ENCODE measurements at places on chromosomes 3 and 15.
A peak's percentile ranks its signal among the peaks of the same experiment; 100 is the strongest.

DNA sequence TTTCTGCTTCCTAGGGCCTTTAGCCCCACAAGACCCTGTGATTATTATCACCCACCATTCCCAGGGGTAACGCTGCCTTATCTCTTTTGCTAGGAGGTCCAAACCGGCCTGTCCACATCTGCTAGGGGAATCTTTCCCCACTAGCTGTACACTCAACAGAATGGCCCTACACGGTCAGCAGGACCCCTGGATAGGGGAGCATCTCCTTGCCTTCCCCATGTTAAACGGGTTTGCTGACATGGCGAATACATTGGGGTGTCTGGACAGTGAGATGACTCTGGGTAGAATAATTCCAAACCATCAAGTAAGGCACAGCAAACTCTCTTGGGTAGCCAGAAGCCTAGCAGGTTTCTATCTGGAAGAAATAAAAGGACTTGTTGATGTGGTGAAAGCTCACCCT, 702 bp downstream of the TRAIP start:
- no peak for DNase-seq

DNA sequence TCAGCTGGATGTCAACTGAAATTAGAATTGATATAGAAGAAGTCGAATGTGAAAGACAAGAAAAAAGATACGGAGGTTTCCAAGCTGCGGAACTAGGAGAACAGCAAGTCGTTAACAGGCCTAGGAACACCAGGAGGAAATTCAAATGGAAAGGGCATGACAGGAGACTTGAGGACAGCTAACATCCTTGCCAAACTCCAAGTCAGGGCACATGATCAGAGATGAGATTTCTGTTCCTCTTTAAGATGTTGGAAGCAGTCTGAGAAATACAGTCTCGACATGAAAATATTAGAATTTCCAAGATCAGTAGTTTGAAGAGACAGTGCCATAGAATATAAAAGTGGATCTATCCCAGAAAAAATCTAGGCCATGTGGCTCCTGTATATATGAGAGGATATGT, 5.0 kb downstream of the MYO5A start:
- DNase-seq = no peak

- no peak for DNase-seq
These were observed 40.5 kb downstream of the DPPA2 start for GRCh38 chr3:109275702-109276293.

- no peak for DNase-seq
These were observed 17.8 kb downstream of the MYL3 start for GRCh38 chr3:46845397-46845859.

DNA sequence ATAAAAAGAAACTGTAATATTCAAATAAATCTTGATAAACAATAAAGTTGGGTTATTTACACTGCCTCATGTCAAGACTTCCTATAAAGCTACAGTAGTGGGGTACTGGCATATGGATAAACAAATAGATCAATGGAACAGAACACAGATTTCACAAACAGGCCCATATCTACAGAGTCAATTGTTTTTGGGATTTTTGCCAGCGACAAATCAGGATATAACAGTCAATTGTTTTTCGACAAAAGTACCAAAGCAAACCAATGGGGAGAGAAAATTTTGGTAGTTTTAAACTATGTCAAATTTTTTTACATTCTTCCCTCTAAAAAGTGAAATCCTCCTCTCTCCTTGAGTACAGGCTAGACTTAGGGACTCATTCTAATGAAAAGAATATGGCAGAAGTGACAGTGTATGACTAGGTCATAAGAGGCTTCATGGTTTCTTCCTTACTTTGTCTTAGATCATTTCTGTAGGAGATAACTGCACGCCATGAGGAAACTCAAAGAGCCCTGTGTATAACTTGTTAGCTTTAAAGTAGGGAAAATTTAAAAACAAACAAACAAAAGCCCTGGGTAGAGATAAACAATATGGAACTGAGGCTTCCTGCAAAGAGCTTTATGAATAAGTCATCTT, 16.9 kb downstream of the IP6K1 start:
- DNase-seq = no peak

DNA sequence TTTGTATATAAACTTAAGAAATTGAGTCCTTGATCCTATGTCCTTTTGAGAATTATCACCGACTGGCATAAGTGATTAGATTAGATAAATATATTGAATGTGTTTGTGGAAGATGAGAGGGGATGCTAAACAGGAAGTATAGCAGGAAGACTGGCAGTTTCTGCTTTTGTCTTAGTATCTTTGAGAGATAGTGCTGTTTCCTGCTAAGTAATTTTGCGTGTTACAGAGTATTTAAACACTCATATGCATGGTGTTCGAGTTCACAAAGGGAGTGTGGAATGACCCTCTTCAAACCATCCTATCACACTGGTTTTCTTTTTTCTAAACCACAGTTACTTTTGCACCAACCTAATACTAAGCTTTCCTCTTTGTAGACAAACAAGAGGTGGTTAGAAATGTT, 106.0 kb downstream of the KLHL25 start:
- no peak for DNase-seq

- DNase-seq = peak; percentile 33
These were observed 897 bp upstream of the TLE3 start for GRCh38 chr15:70098461-70099166.

DNA sequence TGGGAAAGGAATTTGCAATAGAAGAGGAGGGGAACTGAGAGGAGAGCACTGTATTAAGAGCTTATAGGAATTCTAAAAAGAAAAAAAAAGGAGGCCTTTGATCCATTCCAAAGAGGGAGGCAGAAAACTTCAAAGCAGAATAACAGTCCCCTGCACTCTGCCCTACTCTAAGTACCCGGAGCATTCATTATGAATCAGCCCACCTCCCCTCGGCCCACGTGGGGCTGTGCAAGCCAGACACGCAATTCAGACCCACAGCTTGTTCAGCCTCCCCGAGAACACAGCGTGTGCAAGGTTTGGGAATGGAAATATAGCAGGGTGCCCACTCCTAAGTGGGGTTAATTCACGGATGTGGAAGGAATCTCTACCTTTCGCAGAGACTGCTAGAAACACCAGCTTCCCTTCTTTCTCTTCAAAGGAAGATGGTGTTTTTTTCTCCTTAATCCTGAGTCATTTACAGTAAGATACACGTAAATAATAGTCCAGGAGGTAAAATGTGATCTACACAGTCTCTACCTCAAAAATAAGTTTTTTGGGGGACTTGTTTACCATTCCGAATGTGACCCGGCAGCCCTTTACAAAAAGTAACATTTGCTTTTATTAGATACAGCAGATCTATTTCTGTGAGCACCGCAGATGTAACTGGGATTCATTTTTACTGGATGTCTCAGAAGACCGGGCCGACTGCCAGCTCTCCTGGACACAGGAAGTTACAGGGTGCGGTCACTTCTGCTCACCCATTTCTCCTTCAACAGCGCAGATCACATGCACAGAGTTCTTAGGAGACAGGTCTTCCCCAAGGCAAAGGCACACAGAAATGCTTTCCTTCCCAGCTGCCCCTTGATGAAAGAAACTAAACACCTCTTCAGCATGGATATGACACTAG, 768.5 kb upstream of the CFAP20DC start:
- no peak for DNase-seq

Measured in activated CD4-positive, alpha-beta T cell treated with anti-CD3 and anti-CD28 coated beads, Interleukin-2, amount 50 U/mL, for 1 hour (primary cell).